ENCODE measurements at places on chromosomes 12 and 14.

GRCh38 chr12:39638178-39638577 is 18.6 kb upstream of the ABCD2 start:
- DNase-seq: no peak

DNA sequence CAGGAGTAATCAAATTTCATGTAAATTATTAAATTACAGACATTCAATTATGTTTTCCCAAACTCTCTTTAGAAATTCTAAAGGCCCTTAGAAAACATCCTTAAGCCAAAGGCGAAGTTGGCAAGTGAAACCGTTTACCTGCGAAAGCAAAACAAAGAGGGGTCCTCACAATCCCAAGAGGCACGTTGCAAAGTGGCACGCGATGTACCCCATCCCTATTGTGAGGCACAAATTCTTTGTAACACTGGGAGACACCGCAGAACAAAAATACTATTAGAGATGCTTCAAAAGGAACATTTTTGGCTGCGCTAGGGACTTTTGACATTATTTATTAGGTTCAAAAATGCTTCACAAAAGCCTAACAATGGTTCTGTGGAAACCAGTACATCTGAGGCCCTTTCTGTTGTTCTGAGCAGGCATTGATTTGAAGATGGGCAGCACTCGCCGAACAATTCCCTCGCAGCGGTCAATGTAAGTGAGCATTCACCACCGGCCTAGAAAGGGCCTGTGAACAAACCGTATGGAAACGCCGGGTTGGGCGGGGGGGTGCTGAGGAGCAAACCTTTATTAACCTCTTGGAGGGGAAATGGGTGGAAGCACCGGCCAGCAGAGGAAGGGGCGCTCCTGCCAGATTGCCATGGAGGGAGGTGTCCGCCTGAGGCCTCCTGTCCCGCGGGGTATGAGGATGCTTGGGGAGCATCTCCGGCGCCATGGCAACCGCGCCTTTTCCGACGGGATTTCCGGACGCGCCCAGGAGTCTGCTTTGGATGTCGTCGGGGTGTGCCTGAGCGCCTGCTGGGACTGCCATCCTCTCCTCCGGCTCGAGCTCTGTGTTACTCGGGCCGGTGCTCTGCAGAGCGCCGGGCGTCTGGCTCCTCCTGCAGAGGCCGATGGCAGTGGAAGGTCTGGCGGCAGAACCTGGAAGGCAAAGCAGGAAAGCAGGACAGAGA is 193.9 kb downstream of the C12orf42 start:
- DNase-seq: no peak

GRCh38 chr14:22888662-22889061 is 5.6 kb downstream of the REM2 start:
- DNase-seq: no peak

DNA sequence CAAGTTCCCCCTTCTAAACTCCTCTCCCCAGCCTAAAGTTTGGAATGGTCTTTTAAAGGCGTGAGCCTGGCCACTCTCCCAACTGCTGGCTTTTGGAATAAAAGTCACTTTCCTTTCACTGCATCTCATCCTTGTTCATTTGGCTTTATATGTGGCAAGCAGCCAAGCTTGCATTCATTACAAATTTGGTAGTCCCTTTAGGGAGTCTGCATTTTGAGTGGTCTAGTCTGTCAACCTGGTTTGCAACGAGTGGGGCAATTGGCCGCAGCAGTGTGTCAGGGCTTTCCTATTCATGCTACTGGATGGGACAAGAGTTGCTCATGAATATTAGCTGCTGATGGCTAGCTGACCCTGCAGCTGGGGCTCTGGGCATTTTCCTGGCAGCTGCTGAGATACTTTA is 57.0 kb downstream of the CATSPERB start:
- DNase-seq: no peak

- no peak for DNase-seq
Observed at GRCh38 chr14:37202812-37203211, 5.1 kb downstream of the MIPOL1 start.

All from HL-60 (cell line).